ENCODE measurements at places on chromosomes 6 and 20.

- no peak for DNase-seq
Measured at GRCh38 chr6:125974214-125974866, 12.0 kb upstream of the TRMT11 start.

DNA sequence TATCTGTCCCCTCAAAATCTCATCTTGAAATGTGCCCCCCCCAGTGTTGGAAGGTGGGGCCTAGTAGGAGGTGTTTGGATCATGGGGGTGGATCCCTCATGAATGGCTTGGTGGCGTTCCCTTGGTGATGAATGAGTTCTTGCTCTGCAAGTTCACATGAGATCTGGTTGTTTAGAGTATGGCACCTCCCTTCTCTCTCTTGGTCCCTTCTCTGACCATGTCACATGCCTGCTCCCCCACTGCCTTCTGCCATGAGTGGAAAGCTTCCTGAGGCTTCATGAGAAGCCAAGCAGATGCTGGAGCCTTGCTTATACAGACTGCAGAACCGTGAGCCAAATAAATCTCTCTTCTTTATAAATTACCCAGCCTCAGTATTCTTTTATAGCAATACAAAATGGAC is 70.9 kb downstream of the MAN1A1 start:
- DNase-seq = no peak

DNA sequence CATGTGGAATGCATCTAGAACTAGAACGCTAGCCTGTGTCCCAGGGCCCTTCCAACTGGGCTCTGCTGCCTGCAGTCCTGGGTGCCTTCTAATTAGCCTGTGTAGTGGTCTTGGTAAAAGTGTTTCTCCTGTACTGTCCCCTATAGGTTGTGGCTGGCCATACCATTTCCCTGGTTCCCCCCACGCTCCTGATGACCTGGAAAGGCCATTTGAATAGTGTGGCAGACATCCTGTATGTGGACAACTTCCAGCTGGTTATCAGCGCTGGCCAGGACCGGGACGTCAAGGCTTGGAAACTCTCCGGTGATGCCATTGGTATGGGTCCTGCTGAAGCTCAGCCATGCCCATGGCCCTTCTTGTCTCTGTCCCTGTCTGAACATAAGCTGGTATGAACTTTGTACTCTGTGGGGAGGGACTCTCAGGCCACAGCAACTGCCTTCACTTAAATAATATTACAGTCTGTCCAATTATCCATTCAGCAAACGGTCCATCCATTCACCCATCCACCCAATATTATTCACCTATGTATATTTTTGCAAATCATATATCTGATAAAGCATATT is 60.7 kb downstream of the SUN5 start:
- DNase-seq = no peak

DNA sequence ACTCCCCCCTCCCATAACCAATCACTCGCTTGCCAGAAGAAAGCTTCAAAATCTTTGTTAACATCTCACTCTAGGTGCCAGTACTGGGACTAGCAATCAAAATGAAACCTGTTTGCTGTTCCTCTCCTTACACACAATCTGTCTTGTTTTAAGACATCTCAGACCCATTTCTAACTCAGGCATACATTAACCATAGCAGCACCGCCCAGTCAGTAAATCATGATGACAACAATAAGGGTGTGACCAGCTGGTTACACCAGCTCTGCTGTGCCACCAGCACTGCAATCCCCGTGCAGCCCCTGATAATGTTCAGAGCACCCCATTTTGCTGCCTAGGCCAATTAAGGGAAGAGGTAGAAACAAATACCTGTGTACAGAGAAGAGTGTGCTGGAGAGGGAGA is 185.2 kb upstream of the TAB2 start:
- DNase-seq = no peak

- DNase-seq = no peak
Measured at GRCh38 chr6:40960742-40961430, 78.1 kb downstream of the UNC5CL start.

- DNase-seq = no peak
Measured at GRCh38 chr6:39931607-39932006, 2.7 kb downstream of the MOCS1 start.

DNA sequence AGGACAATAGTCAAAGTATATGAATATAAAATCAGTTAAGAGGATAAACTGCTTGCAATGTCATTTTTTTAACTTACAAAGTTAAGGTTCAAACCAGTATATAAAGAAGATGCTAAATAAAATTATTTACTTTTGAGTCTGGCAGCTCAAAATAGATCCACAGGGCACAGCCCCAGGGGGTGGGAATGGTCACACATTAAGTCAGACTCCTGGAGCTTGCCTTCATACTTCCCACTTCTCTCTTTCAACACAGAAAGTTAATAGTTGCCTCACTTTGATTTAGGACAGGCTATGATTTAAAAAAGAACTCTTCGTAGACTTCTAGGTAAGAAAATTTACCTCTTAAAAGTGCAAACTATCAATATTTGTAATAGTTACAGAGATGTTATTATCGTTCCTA is 158.3 kb upstream of the RUNX2 start:
- DNase-seq = no peak

GRCh38 chr6:121680058-121680457 is 244.6 kb downstream of the GJA1 start:
- DNase-seq = no peak

DNA sequence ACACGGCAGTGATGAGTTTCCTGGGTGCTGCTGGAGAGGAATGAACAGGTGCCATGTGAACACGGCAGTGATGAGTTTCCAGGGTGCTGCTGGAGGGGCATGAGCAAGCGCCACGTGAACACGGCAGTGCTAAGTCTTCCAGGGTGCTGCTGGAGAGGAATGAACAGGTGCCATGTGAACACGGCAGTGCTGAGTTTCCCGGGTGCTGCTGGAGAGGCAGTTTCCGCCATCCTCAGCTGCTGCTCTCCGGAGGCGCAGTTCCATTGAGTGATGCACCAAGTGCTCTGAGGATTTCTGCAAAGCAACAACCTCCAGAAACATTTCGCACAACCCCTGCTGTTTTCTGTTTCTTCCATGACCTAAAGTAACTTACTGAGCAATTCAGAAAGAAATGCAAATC is 155.4 kb downstream of the SMOC2 start:
- DNase-seq = no peak

- DNase-seq = no peak
Measured at GRCh38 chr6:28588666-28589065, 63.0 kb downstream of the GPX5 start.

DNA sequence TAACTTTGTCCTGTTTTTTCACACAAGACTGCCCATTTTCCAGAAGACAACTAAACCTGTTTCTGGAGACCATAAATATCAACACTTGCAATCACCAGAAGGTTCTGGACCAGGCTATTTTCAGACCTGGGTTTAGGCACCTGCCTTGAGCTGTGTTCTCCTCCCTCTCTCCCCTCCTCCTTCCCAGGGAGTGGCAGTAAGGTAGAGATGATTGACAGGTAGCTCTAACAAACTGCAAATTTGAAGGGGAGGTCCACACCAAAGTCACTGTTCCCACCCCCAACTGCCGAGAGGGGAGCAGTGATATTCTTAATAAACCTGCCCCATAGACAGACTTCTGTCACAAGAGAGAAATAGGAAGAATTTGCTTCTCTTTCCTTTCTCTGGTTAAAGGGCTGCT is 91.2 kb upstream of the BACH2 start:
- no peak for DNase-seq

- no peak for DNase-seq
Measured at GRCh38 chr6:100999034-100999597, 118.0 kb upstream of the ASCC3 start.

DNA sequence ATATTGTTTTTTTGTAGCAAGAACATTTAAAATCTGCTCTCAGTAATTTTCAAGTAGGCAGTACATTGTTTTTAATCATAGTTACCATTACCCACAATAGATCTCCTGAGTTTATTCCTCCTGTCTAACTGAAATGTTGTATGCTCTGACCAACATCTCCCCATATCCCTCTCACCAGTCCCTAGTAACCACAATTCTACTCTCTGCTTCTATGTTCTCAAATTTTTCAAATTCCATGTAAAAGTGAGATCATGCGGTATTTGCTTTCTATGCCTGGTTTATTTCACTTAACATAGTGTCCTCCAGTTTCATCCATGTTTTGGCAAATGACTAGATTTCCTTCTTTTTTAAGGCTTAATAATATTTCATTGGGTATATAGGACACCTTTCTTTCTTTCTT is 300.5 kb downstream of the KCNQ5 start:
- no peak for DNase-seq

DNA sequence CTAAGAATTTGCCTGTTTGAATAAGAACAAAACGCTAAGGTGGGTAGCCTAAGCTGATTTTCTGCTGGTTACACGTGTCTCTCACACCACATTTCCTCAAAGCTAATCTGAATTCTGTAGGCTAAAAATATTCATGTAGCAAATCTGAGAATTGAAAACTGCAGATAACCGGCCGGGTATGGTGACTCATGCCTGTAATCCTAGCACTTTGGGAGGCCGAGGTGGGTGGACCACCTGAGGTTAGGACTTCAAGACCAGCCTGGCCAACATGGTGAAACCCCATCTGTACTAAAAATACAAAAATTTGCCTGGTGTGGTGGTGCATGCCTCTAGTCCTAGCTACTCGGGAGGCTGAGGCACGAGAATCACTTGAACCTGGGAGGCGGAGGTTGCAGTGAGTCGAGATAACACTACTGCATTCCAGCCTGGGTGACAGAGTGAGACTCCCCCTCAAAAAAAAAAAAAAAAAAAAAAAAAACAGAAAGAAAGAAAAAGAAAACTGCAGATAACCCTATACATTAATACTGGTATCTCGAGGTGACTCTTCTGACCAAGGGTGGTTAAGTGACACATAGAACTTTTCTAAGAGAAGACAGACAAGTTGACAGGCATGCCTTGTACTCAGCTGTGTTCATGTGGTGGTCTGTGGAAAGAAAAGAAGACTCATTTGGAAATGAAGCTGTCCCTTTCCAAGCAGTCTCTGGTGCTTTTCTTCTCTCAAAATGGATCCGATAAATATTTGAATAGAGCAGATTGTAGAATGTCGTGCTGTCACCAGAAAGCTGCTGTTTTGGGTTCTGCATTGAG is 24.7 kb upstream of the ASXL1 start:
- no peak for DNase-seq

GRCh38 chr20:24350923-24351368 is 118.5 kb upstream of the SYNDIG1 start:
- DNase-seq = no peak

- DNase-seq = no peak
Measured at GRCh38 chr6:35611240-35611639, 77.5 kb downstream of the FKBP5 start.

GRCh38 chr6:166417285-166417691 is 34.5 kb upstream of the MPC1 start:
- no peak for DNase-seq

- DNase-seq = no peak
Measured at GRCh38 chr6:20447157-20447556, 45.5 kb downstream of the E2F3 start.

DNA sequence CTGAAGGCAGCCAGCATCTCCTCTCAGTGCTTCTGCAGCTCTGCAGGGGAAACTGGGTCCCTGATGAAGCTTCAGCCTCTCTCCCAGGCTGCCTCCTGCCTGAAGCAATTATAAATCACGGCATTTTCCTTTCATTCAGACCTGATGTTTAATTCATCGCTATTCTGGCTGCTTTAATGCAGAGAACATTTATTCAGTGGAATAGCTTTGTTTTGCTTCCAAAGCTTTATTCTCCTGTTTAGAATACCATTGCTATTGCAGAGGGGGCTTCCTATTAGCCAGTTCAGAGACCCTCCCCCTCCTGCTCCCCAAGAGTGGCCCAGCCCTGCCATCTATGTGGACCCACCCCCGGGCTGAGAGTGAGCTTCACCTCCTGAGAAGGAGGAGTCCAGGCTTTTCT is 255.6 kb downstream of the LRFN2 start:
- DNase-seq = no peak

- DNase-seq = no peak
Measured at GRCh38 chr20:24583169-24583792, 113.9 kb downstream of the SYNDIG1 start.

DNA sequence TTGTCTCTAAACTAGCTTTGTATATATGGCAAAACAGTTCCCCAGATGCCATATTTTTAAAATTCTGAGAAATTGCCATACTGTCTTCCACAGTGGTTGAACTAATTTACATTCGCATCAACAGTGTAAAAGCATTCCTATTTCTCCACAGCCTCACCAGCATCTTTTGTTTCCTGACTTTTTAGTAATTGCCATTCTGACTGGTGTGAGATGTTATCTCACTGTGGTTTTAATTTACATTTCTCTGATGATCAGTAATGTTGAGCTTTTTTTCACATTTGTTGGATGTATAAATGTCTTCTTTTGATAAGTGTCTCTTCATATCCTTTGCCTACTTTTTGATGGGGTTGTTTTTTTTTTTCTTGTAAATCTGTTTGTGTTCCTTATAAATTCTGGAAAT is 1222.7 kb upstream of the CITED2 start:
- DNase-seq = no peak

- no peak for DNase-seq
Measured at GRCh38 chr20:36015806-36016403, 47.5 kb downstream of the CNBD2 start.

GRCh38 chr6:151216804-151217203 is 23.0 kb upstream of the AKAP12 start:
- no peak for DNase-seq

DNA sequence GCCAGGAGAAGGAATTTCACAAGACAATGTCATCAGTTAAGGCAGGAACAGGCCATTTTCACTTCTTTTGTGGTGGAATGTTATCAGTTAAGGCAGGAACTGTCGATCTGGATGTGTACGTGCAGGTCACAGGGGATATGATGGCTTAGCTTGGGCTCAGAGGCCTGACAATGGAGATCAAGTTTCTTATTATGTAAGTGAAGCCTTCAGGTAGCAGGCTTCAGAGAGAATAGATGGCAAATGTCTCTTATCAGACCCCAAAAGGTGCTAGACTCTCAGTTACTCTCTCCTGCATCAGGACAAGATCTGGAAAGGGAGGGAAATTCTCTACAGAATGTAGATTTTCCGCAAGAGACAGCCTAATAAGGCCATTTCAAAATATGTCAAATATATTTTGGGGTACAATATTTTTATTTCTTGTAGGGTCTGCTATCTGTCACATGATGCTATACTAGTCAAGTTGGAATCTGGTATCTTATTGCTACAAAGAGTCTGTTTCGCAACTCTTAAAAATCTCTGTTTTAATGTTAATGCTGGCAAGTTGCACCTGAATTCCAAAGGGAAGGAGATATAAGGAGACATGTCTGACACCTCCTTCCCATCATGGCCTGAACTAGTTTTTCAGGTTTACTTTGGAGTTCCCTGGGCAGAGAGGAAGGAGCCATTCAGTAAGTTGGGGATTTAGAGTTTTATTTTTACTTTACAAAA is 48.8 kb downstream of the TRDN start:
- DNase-seq = no peak

GRCh38 chr6:168133687-168134559 is 54.9 kb upstream of the FRMD1 start:
- DNase-seq = no peak

GRCh38 chr6:5838656-5839396 is 167.9 kb downstream of the NRN1 start:
- no peak for DNase-seq

All from uterus (tissue), 4 donors.